Epithelial cell of alveolus of lung (primary cell): ENCODE measurements at places on chromosomes 6 and 20. TPM values are rescaled to one million over a fixed set of nuclear protein-coding genes. Genes with fewer than 3 reads are reported as not detected.

BPIFB2 gene
- not detected in 2 replicates for total RNA-seq

GSTA4 gene
- total RNA-seq: 35.8 and 45.8 TPM in 2 replicates

FAM162B gene
- 31.2 and 45.2 TPM in 2 replicates for total RNA-seq

FAM217A gene
- total RNA-seq: not detected in 2 replicates

GSTA3 gene
- total RNA-seq: not detected in 2 replicates

ZGPAT gene
- total RNA-seq: 17.3 and 23.1 TPM in 2 replicates

SSTR4 gene
- not detected in 2 replicates for total RNA-seq

FAM110A gene
- total RNA-seq: 1.8 and 4.7 TPM in 2 replicates

SLC52A3 gene
- total RNA-seq: not detected in 2 replicates

ATP6V1G2 gene
- 4.1 and 5.9 TPM in 2 replicates for total RNA-seq

BCAS4 gene
- 1.4 and 24.6 TPM in 2 replicates for total RNA-seq

C20orf96 gene
- 2.7 and 12.9 TPM in 2 replicates for total RNA-seq
